Forelimb muscle (tissue), 1 donor: ENCODE measurements at places on chromosomes 4 and X.

DNA sequence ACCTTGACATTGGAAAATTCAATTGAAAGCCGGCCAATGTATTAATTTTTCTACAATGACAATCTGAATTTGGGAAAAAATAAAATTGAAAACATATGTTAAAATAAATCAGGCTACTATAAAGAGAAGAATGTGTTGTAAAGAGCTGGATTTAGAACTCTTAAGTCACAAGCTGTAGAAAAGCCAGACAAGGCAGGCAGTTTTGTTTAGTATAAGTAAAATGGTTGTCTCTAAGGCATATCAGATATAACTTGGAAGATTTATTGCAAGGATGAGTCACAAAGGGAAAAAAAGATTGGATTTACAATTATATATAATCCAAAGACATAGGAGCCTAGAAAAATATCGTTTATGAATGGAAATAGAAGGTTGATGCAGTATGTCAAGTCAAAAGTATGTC is 549.1 kb upstream of the EPHA5 start:
- DNase-seq, result peak; percentile 22

GRCh38 chr4:52657618-52658501 is 1.2 kb downstream of the USP46 start:
- no peak for DNase-seq

GRCh38 chr4:140131675-140132229 is 22.2 kb downstream of the MAML3 start:
- DNase-seq, result no peak

DNA sequence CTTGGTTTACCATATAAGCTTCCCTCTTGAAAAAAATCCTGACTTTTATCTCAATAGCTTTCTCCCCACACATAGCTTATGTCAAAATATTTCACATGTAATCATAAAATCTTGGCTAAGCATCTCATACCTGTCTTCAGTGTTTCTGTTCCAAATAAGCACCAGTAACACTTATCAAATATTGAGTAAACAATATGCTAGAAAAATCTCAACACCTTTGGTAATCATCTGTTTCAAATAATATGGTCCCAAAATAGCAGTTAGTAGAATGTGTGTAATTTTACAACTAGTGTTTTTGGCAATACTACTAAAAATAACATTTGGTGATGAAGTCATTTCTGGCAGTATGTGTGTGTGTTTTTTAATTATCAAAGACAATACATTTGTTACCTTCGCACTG is 2138.2 kb downstream of the PCDH7 start:
- DNase-seq, result no peak

DNA sequence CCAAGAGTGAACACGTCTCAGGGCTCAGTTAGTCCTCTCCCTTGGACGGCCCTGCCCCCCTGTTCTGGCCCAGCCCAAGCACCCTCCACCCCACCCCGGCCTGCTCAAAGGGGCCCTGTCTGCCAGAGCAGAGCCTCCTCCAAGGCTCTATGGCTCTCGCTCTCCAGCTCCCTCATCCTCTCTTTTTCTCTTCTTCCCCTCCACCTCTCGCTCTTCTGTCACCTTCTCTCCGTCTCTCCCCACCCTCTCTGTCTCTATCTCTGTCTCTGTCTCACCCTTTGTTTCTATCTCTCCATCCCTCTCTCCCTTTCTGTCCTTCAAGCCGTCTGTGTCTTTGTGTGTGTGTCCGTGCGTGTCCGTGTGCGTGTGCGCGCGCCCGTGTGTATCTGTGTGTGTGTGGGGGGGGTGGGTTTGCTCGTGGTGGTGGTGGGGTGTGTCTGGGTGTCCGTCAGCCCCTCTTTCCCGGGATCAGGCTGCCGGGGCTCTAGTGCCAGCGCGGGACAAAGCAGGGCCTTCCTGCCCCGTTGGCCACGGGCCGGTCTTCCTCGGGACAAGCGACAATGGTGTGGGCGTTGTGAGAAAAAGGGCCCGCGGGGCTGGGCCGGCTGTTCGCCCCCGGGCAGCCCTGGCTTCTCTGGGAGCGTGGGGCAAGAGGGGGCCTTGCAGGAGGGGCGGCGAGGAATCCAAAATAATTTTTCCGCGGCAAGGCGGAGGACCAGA is 8.7 kb downstream of the FRG2 start:
- no peak for DNase-seq

DNA sequence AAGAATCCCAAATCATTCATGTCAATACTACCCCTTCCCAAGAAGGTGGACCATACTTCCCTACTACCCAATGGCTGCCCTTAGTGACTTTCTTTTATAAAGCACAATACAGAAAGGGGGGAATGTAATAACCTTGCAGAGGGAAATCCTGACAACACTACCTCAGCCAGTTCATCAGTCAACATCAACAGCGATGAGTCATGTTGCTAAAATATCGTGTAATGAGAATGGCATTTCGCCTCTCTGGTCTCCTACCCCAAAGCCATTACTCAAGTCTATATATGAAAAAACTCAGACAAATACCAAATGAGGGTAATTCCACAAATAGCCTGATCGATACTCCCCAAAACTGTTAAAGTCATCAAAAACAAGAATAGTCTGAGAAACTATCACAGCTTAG is 3.3 kb upstream of the MAGEA8 start:
- no peak for DNase-seq

DNA sequence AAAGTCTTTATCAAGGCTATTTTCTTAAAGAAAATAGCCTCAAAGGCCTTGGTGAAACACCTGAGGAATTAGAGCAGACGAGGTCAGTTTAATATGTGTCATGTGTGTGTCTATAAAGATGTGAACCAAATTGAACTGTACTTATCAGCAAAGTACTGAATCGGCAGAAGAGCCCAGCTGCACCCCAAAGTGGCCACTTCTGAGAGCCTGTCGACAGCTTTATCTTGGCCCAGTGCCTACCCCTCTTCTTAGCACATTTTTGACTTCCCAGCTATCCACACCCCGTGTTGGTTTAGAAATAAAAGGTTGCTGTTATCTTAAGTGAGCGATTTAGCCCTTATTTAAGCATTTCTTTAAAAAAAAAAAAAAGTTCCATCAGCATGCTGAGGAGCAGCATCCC is 329.7 kb downstream of the FBXW7 start:
- DNase-seq, result no peak

DNA sequence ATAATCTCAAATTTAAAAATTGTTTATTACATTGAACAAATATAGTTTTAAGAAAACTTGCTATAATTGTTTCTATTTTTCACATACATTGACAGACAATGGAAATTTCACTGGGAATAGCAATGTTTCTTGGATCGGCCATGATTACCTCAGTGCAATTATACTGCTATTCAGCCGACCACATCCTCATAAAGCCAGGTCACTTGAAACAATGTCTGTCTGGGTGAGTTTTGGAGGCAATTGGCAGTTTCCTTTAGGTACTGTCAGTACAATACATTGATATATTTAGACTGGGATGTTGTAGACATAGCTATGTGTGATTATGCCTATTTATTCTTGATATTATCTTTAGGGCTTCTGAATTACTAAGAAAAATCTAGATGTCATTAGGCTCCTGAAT is 89.5 kb upstream of the VEGFC start:
- no peak for DNase-seq

DNA sequence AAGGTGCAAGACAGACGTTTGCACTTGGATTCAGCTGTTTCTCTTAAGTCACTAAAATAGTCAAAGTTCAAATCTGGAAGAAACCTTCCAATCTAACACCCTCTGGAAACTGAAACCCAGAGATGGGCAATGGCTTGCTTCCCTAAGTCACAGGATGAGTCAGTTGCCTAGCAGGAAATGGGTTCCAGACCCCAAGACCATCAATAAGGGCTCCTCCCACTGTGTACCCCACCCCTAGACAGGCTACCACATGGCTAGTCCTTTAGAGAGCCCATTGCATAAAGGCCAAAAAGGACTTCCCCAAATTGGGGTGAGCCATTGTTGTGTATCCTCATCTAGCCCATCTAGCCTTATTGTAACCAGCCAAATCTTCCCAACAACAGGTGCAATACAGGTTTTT is 216.2 kb downstream of the HS6ST2 start:
- DNase-seq, result no peak

- no peak for DNase-seq
These were observed 52.1 kb downstream of the RTL5 start for GRCh38 chrX:72079607-72080006.

DNA sequence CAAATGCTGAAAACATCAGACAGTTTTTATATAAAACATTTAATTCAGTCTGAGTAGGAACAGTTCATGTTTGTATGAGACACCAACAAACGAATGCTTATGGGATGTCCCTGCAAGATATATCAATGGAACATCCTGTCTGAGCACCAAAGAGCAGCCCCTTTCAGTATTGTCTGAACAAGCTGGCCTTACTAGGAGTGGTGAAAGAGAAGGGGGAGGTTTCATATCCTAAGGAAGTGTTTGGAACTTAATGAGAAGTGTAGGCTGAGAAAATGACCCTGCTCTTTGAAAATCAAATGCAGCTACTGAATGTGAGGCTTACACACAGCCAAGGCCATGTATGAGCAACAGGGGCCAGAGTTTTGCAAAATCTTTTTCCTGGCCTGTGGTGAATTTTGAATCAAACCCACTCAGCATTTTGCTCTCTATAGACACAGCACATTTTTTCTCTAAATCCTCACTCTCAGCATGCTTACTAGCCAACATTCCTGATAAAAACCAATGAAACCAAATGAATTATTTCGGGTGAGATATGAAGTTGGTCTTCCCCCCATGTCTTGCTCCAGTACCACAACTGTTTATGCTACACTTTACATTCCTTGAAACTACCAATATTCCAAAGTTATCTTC is 119.4 kb downstream of the LUZP4 start:
- no peak for DNase-seq

GRCh38 chr4:83712890-83713289 is 177.0 kb downstream of the GPAT3 start:
- DNase-seq, result no peak
